ENCODE measurements at places on chromosomes 2 and 18.

GRCh38 chr2:218289639-218290315, 2.5 kb downstream of the TMBIM1 start:
- no peak for DNase-seq

DNA sequence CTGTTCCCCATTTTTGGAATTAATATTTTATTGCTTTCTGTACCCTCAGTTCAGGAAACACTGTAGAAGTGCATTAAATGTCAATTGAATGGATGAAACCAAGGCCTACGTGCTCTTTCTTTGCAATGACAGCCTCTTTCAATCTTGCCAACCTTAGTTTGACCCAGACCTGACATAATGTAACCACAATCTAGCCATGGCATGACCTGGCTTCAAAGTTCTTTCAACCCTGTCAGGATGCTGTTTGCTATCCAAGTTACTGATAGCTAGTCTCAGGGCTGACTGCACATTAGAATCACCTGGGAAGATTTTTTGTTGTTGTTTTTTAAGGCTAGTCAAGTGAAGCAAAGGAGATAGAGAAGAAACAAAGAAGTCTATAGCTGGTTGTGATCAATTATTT, 190.9 kb upstream of the PKDCC start:
- DNase-seq = no peak

DNA sequence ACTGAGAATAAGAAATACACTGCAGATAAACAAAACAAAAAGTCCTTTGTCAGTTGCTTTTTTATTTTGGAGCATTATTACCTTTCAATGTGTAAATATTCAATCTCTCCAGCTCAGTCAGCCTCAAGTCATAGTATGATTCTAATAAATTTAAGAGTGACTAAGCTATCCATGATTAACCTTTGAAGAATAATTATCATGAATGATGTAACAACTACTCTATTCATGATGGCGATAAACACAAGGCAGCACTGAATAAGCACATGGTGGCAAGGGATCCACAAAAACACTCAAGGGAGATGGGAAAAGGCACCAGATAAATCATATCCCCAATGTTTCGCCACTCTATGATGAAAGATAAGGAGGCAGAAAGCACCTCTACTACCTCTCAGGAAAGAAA, 67.0 kb downstream of the MAP4K3 start:
- DNase-seq = no peak

- DNase-seq = no peak
Measured at GRCh38 chr18:11260961-11261461, 111.6 kb upstream of the PIEZO2 start.

DNA sequence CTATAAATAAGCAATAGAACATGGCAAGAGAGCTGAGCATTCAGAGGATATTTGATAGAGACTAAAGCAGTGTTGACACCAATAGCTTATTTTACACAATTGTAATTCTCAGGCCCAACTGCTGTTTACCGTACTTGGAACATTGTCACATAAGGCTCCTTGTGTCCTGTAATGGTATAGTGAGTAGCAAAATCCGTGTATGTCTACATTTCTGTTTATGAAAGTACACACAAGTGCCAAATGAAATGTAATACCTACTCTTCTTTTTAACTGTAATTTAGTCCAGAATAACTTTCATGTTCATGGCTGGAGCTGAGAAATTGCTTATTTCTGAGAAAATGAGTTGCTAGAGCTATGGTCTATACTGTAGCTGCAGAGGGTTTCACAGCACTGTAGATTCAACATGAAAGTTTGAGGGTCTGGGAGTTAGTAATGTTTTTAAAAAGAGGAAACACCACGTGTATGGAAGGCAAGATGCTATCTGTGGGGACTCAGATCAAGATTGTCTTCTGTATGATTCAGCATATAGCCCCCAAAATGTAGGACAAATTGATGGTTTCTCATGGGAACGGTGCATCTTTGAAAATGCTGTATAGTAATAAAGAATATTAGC, 110.2 kb upstream of the NOSTRIN start:
- DNase-seq = no peak

DNA sequence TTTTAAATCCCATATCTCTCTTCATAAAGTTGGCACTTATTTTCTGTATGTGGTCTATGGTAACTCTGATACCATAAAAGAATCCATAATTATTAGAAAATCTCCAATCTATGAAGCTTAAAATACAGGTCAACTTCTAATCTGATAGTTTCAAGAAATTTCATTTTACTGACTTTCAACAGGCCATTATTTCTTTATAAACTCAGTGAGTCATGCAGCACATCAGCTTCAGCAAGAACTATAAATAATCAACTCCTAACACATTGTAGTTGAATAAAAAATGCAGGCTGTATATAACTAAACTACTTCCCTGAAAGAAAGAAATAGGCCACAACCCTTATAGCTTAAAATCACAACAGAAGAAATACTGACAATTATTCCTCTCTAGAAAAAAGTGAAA, 204.3 kb upstream of the CCDC150 start:
- DNase-seq = no peak

GRCh38 chr2:53473775-53474311, 293.8 kb upstream of the CHAC2 start:
- DNase-seq = no peak

GRCh38 chr2:237674731-237675276, 47.4 kb downstream of the LRRFIP1 start:
- peak; percentile 47 for DNase-seq
